Cerebellum (tissue), 4 donors: ENCODE measurements at places on chromosomes 4 and X. TPM values are rescaled to one million over a fixed set of nuclear protein-coding genes. Genes with fewer than 3 reads are reported as not detected.

Gene LANCL3
- total RNA-seq = 2.4 TPM

Gene CYBB
- total RNA-seq = 10.3 TPM

DNA sequence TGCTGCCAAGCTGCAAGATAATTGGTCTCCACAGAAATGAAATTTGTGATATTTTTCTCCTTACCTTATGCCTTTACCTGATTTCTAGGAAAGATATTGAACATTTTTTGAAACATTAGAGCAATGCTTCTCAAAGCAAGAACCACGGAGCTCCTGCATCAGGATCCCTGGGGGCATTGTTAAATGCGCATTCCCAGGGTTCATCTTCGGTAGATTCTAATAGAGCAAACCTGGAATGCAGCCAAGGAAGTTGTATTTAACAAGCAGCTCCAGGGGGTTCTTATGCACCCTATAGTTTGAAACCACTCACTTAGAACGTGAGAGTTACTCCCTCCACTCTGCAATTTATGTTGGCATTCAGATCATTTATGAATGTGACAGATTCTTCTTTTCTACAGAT, 126.2 kb downstream of the SLC39A8 start:
- no peak for DNase-seq

- DNase-seq = no peak
Observed at GRCh38 chrX:128807367-128807766, 715.9 kb downstream of the SMARCA1 start.

GRCh38 chr4:183295711-183296110, 24.4 kb downstream of the CLDN22 start:
- DNase-seq = no peak

Gene OPHN1
- 43.2 TPM for total RNA-seq

- DNase-seq = no peak
Observed at GRCh38 chr4:64503416-64503815, 94.2 kb upstream of the TECRL start.

DNA sequence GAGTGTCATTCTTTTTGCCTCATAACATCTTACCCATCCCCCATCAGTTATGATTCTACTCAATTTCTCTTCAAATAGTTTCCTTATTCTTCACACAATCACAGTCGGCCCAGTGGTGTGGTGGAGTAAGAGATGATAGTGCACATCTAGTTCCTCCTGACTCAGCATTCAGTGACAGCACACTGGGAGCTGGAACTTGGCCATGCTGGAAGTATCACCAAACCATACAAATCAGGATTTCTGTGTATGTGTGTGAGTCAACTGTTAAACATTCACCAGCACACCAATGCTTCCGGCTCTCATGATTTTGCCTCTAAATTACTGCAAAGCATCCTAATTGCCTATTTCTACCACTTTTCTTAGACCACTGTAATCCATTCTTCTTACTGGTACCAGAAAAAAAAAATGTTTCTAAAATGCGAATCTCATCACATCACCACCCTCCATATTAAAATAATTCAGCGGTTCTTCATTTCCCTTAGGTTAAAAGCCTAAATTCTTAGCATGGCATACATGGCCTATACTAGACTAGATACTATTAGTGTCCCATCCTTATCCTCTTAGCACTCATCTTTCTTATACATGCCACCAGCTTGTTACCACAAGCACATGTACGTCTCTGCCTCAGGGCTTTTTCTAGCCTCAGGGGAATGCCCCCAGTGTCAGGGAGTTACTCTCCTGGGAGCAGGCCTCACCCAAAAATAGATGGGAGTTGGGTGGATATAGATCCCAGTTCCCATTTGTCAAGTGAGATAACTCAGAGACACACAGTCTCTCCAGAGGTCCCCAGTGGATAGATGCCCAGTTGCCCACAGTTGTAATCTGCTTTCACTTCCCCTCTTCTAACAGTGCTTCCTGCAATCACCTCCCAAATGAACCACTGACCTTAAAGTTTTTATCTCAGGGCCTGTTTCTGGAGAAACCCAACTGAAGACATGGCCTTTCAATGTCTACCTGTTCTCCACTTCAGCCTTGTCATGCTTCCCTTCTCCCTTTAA, 49.2 kb upstream of the DDX53 start:
- no peak for DNase-seq

DNA sequence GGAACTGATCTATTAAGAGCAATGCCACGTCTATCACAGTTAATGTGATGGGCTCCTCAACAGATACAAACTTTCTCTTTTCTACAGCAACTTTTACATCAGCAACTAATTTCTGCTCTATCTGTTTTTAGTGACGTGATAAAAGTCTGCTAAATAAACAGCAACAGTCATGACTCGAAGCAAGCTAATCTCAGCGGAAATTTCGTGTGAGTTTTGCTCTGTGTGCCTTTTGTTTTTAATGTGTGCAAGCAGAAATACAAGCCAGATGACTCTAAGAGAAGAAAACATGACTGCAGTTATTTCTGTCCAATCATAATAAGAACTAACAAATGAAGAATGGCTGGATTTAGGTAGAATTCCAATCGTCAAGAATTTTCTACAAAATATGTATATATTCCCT, 214.3 kb downstream of the LDB2 start:
- DNase-seq = no peak

Gene DDX60
- 7.7 TPM for total RNA-seq

DNA sequence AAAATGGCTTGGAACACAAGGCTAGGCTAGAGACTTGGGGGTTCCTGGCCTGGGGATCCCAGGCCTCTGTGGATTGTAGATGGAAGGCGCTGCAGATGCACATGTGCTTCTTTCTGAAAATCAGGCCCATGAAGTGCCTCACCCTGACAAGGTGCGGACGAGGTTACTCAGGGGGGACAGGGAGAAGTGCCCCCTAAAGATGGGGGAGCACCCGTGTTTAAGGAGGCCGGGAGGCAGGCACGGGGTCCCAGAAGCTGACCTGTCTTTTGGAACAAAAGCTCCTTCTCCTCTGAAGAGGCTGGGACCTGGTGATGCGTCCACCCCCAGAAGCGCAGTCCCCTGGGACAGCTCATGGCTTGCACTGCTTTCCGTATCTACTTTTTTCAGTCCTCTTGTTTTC, 2.4 kb downstream of the PDZD4 start:
- DNase-seq = no peak

GRCh38 chrX:45329217-45329616, 128.5 kb upstream of the DIPK2B start:
- no peak for DNase-seq

Gene PNMA6A
- 8.2 TPM for total RNA-seq

Gene FRMD7
- not detected for total RNA-seq

- no peak for DNase-seq
Observed at GRCh38 chr4:81790477-81790876, 318.8 kb upstream of the RASGEF1B start.

DNA sequence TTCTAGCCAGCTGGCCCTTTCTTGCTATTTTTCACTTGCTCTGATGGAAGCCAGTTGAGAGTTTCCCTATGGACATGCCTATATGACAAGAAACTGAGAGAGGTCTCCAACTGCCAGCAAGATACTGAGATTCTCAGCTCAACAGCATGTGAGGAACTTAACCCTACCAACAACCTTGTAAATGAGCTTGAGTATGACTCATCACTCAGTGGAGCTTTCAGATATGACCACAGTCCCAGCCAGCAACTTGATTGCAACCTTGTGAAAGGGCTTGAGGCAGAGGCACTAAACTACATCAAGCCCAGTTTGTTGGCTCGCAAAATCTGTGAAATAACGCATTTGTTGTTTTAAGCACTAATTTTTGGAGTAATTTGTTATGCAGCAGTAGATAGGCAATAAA, 175.8 kb downstream of the COMMD8 start:
- no peak for DNase-seq

DNA sequence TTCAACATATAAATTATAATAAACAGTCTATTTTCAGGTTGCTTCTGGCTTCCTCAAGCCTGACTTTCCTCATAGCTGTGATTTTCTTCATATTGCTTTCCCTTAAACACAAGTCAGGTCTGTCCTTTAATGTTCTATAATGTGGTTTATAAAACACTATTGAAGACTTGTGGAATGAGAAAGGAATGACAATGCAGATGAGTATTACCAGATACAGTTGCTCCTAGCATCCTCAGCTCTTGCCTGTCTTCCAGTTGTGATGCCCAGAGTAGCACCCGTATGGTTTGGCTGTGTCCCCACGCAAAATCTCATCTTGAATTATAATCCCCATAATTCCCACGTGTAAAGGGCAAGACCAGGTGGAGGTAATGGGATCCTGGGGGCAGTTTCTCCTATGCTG, 265.7 kb upstream of the BOD1L1 start:
- no peak for DNase-seq
